ENCODE measurements at places on chromosomes 13 and 19. TPM values are rescaled to one million over a fixed set of nuclear protein-coding genes. Genes with fewer than 3 reads are reported as not detected.
A peak's percentile ranks its signal among the peaks of the same experiment; 100 is the strongest.

- peak overlapping the region; percentile 80 for H3K27ac ChIP-seq
- H3K4me1 ChIP-seq = peaks cover 18% of the 10 kb centered on the region
- no peak for DNase-seq
- H3K27me3 ChIP-seq = no peaks in the 10 kb centered on the region
- H3K36me3 ChIP-seq = no peaks in the 10 kb centered on the region
These were observed 758 bp upstream of the TECR start for GRCh38 chr19:14528419-14529253.

DNA sequence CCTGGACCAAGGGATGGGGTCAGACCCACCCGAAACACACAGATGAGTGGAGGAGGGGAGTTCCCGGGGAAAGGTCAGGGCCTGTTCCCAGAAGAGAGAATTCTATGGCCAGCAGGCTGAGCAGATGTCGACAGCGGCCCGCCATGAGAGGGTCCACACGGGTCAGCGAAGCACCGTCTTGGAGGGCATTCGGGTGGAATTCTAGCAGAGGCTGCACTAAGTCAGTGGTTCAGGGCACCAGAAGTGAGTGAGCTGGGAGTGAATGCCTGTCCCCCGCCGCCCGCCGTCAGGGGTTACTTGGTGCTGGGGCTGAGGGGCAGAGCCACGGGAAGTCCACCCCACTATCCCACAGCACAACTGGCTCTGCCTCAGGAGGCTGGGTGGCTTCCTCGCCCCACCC lies 96.2 kb upstream of the VSTM2B start:
- no peaks in the 10 kb centered on the region for H3K27me3 ChIP-seq
- no peaks in the 10 kb centered on the region for H3K4me1 ChIP-seq
- H3K4me3 ChIP-seq = no peak overlapping the region
- H3K27ac ChIP-seq = no peak overlapping the region

- no peak overlapping the region for H3K4me3 ChIP-seq
- no peak overlapping the region for H3K27ac ChIP-seq
- H3K4me1 ChIP-seq = peaks cover 5% of the 10 kb centered on the region
- no peaks in the 10 kb centered on the region for H3K27me3 ChIP-seq
These were observed 52.5 kb downstream of the PDS5B start for GRCh38 chr13:32638739-32639138.

DNA sequence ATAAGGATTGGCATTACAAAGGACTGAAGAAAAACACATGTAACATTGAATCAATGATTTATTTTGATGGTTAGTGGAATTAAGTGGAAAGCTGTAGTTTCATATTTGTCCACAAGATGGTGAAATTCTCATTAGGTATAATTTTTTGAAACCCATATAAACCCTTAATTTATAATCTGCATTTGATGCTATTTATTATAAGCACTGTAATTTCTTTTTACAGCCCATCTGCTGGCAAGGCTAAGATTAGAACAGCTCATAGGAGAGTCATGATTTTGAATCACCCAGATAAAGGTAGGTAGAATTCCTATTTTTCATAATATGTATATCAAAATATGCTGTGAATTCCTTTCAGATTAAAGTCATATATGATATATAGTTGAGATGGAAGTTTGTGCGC lies 62.2 kb downstream of the DNAJC15 start:
- no peak overlapping the region for H3K27ac ChIP-seq
- no peak overlapping the region for H3K4me3 ChIP-seq
- no peaks in the 10 kb centered on the region for H3K27me3 ChIP-seq

GRCh38 chr19:31595521-31595920 lies 246.3 kb upstream of the TSHZ3 start:
- DNase-seq = no peak
- no peaks in the 10 kb centered on the region for H3K27me3 ChIP-seq
- no peaks in the 10 kb centered on the region for H3K4me1 ChIP-seq
- no peak overlapping the region for H3K27ac ChIP-seq

- no peak overlapping the region for H3K4me3 ChIP-seq
- no peak overlapping the region for H3K27ac ChIP-seq
- H3K4me1 ChIP-seq = no peaks in the 10 kb centered on the region
- H3K36me3 ChIP-seq = peaks cover 42% of the 10 kb centered on the region
- peak; percentile 46 for DNase-seq
- H3K27me3 ChIP-seq = no peaks in the 10 kb centered on the region
These were observed 1.1 kb upstream of the KCNJ14 start for GRCh38 chr19:48454150-48454730.

- H3K4me3 ChIP-seq = no peak within 1 kb of the TSS
- DNase-seq = peak; percentile 81
- H3K36me3 ChIP-seq = no peaks in the 10 kb centered on the region
- H3K27ac ChIP-seq = no peak within 1 kb of the TSS
- no peaks in the 10 kb centered on the region for H3K4me1 ChIP-seq
These were observed at the start of gene MATK for GRCh38 chr19:3785938-3786824. Gene MATK (minus strand): TSS chr19:3786381. CDS start chr19:3785135, 1,246 bp downstream.

DNA sequence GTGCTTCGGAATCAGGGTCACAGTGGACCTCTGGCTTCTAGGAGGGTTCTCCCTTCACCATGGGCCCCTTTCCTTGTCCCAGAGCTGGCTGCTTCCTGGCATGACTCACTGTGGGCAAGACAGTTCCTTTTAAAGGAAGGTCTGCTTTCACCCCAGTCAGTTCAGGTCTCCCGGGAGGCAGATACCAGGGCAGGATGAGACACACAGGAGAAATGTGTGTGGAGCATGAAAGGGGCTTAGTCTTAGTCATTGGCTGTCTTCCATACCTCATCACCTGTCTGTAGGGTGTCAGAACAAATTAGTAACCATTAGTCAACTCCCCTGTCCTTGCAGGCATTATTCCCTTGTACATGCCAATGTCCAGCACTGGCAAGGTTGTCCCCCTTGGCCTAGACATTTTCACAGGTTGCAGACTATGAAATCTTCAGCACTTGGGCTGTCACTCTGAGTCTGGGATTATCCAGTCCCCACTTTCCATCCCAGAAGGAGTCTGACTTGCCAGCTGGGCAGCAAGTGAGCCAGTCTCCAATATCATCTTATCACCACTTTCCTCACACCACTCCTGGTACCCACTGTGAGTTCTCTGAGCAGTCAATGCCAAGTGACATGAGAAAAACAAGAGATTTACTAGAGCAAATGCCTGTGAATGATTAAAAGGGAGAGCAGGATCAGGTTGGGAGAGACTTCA lies 76.8 kb upstream of the MEDAG start:
- H3K36me3 ChIP-seq = no peaks in the 10 kb centered on the region
- peak; percentile 87 for DNase-seq
- no peak overlapping the region for H3K27ac ChIP-seq
- H3K4me3 ChIP-seq = no peak overlapping the region
- no peaks in the 10 kb centered on the region for H3K27me3 ChIP-seq

DNA sequence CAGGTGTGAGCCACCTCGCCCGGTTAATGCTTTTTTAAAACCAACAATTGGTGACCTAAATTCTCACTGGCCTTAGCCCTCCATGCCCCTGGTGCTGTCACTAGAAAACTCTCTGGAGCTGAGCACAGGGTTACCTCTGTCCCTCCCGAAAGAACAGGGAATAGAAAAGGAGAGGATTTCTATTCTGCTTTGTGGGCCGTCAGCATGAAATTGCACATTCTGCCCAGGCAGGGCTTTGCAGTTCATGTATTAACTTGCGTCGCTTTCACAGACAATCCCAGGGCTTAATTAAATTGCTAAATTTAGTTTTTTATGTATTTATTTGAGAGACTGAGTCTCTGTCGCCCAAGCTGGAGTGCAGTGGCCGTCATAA lies 583 bp upstream of the ZNF480 start:
- H3K27me3 ChIP-seq = no peaks in the 10 kb centered on the region
- H3K4me1 ChIP-seq = peaks cover 12% of the 10 kb centered on the region
- H3K27ac ChIP-seq = peak overlapping the region; percentile 40

DNA sequence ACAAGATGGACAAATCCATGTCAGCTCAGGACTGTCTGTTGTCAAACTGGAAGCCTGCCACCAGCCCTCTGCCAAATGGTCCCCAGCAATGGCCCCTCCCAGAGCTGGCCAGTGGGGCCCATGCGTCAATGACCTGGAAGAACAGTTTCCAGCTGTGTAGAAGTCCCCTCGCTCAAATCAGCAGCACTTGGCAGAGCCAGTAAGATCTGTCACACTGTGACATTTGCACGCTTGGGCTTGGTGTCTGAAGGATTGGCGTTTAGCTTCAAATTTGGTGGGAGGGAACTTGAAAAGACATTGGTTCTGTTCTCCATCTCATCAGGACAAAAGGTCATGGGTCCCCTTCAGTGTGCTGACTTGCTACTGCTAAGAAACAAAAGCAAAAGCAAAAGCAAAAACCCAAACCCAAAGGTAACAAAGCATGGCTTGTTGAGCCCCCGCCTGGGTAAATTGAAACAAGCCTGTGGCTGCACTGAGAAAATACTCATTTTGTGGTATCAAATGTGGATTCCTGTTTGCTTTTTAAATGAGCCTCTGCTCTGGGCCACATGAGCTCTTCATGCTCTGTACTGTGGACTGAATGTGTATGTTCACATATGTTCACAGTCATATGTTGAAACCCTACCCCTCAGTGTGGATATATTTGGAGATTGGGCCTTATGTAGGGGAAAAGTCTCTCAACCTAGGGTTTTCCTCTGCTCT lies 253.6 kb upstream of the MAB21L1 start:
- H3K4me1 ChIP-seq = no peaks in the 10 kb centered on the region
- H3K27me3 ChIP-seq = peaks cover 5% of the 10 kb centered on the region
- H3K4me3 ChIP-seq = no peak overlapping the region
- H3K27ac ChIP-seq = no peak overlapping the region

- H3K27ac ChIP-seq = peak overlapping the region; percentile 97
- H3K4me3 ChIP-seq = peak overlapping the region; percentile 97
- peaks cover 6% of the 10 kb centered on the region for H3K36me3 ChIP-seq
- no peaks in the 10 kb centered on the region for H3K27me3 ChIP-seq
- peak; percentile 87 for DNase-seq
These were observed 759 bp downstream of the RB1 start for GRCh38 chr13:48304143-48304876.

GRCh38 chr13:98778749-98779148 lies 26.3 kb upstream of the SLC15A1 start:
- H3K4me1 ChIP-seq = no peaks in the 10 kb centered on the region
- H3K4me3 ChIP-seq = no peak overlapping the region
- H3K27me3 ChIP-seq = no peaks in the 10 kb centered on the region
- no peaks in the 10 kb centered on the region for H3K36me3 ChIP-seq

DNA sequence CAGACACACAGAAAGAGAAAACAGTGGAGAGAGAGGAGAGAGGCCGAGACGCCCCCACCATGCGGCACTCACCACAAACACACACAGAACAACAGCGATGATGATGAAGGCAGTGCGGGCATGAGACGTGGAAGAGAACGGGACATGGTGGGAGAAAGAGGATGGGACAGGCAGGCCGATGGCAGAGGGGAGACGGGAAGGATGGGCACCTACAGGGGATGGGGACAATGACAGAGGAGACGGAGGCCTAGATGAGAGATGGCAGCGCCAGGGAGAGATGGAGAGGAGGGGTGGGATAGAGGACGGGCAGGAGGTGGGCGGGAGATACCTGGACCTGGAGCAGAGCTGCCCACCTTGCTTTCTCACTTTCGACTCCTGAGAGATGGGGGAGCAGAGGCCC lies 1.1 kb upstream of the KLK14 start:
- no peak overlapping the region for H3K4me3 ChIP-seq
- H3K27me3 ChIP-seq = no peaks in the 10 kb centered on the region
- no peaks in the 10 kb centered on the region for H3K36me3 ChIP-seq

- no peak overlapping the region for H3K27ac ChIP-seq
- DNase-seq = no peak
- H3K4me1 ChIP-seq = no peaks in the 10 kb centered on the region
- H3K27me3 ChIP-seq = no peaks in the 10 kb centered on the region
- H3K4me3 ChIP-seq = no peak overlapping the region
- H3K36me3 ChIP-seq = no peaks in the 10 kb centered on the region
These were observed 12.7 kb upstream of the ZNF431 start for GRCh38 chr19:21128901-21129698.

DNA sequence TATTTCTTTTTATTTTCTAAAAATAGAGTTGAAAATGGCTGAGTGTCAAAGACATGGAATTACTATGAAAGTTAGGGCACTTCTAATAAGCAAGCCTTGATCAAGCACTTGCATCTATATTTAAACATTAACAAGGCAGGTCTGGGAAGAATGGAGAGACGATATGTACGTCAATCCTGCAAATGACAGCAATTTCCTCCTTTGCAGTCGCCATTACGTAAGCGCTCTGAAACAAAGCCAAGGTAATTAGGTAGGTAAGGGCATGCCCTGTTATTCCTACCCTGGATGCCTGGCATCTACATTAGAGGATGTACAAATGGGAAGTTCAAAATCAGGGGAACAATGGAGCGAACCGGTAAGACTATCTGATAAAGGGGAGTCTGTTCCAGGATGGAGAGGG lies 664.0 kb upstream of the ARGLU1 start:
- H3K27me3 ChIP-seq = no peaks in the 10 kb centered on the region
- no peak for DNase-seq
- H3K27ac ChIP-seq = no peak overlapping the region
- H3K4me3 ChIP-seq = no peak overlapping the region
- no peaks in the 10 kb centered on the region for H3K4me1 ChIP-seq

DNA sequence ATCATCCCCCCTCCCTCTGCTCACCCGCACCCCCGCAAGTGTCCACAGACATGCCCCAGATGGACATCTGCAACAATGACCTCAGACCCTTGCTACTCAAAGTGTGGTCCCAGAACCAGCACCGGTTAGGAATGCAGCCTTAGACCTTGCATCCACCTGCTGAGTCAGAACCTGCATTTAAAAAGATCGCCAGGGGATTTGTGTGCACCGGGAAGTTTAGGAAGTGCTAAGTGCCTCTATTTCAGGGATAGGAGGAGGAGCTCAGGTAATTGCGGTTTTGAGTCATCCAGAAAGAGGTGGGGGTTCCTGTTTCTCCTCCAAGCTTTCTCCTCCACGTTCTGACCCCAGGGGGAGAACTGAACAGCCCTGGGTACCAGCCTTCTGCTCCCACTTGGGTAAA lies 46.2 kb downstream of the CACNA1A start:
- no peaks in the 10 kb centered on the region for H3K36me3 ChIP-seq
- H3K4me3 ChIP-seq = no peak overlapping the region
- no peaks in the 10 kb centered on the region for H3K27me3 ChIP-seq
- no peaks in the 10 kb centered on the region for H3K4me1 ChIP-seq
- H3K27ac ChIP-seq = no peak overlapping the region

DNA sequence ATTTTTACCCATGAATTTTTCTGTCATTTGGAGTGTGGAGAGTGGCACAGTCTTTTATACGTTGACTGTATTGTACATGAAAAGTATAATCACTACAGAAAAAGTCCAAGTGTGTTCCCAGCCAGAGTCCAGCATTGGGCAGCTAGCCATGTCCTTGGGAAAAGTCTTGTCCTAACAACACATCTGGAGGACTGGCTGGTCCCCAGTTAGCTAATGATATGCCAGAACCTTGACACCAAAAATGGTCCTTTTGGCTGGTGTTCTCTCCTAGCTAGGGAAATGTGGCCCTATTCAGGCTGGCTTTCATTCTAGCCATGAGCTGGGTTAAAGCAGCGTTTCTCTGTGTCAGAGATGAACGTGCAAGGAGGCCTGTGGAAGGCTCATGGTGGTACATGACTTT lies 98.9 kb downstream of the ESD start:
- H3K27ac ChIP-seq = no peak overlapping the region
- peaks cover 49% of the 10 kb centered on the region for H3K36me3 ChIP-seq
- no peaks in the 10 kb centered on the region for H3K4me1 ChIP-seq
- H3K27me3 ChIP-seq = no peaks in the 10 kb centered on the region

Gene COX6B1
- 185 TPM for total RNA-seq

Gene BCKDHA
- 33.9 TPM for total RNA-seq

Gene CBY2
- total RNA-seq = not detected

Gene KANK3
- not detected for total RNA-seq

Gene ZNF429
- total RNA-seq = 9.4 TPM

Gene ZNF737
- 14.7 TPM for total RNA-seq

Gene FAAP24
- total RNA-seq = 3.6 TPM

Gene C19orf18
- total RNA-seq = 0.36 TPM

Gene ZNF625
- total RNA-seq = 13.0 TPM

Gene ZNF443
- total RNA-seq = 2.5 TPM

Gene ZNF723
- total RNA-seq = not detected

Gene POU2F2
- under 0.01 TPM for total RNA-seq

Gene F10
- total RNA-seq = 0.29 TPM
